D721Med (cell line): ENCODE measurements at places on chromosomes 2 and 18.
A peak's percentile ranks its signal among the peaks of the same experiment; 100 is the strongest.

DNA sequence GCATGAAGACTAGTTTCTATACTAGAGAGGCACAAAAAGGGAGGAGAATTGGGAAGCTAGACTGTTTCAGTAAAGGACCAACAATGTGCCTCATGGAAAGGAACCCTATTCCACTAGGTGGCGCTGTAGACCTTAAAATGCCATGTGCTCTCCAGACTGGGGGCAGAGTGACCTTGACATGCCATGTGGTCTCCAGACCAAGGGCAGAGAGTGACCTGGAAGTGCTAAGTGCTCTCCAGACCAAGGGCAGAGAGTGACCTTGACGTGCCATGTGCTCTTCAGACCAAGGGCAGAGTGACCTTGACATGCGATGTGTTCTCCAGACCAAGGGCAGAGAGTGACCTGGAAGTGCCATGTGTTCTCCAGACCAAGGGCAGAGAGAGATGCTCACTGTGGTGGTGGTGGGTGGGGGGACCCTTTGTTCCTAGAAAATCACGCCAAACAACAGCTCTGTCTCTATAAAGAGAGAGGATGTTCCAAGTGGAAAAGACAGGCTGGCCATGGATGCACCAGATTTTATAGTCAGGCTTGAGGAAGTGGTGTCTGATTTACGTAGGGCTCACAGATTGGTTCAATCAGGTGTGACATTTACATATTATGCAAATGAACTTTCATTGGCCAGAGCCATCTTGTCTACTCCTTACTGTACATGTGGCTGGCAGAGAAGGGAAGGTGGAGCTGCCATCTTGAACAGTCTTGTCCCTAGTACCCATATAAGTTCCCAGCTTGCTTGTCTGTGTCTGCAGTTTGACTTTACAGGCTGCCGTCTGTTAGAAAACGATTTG, 344.0 kb upstream of the DDX18 start:
- DNase-seq = no peak

- no peak for DNase-seq
Measured at GRCh38 chr2:191845248-191845715, 1.6 kb downstream of the CAVIN2 start.

GRCh38 chr2:218186355-218186766, 19.6 kb upstream of the CXCR1 start:
- peak; percentile 26 for DNase-seq

DNA sequence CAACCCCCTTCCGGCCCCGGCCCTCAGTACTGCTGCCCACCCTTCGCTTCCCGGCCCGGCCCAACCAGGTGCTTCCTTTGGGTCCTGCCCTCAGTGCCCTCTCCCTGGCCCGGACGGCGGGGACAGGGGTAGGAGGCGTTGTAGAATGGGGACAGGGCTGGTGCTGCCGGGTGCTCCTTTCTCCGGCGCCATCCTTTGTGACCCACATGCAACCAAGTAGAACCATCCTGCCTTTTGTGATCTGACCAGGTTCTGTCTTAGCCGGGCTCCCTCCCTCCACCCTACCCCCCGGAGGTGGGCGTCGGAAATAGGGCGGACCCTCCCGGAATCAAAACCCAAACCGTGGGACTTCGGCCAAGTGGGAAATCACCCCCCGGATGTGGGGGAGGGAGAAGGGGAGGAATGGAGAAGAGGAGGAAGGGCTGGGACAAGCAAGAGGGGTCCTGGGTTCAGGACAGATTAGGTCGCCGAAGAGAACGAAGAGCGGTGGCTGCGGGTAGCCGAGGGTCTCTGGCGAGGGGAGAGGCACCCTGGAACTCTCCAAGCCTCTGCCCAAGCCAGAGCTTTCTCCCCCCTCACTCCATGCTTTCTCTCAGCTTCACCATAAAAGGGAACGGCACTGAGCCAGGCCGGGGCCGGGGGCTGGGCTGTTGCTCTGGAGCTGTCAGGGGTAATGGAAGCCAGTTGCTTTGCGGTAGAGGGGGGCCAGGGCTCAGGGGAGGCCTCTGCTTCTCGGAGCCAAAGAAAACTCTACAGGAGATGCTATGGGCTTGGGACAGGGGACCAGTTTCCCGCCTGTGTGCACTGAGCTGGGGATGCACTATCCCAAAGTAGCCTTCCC, 756 bp upstream of the OST4 start:
- no peak for DNase-seq

GRCh38 chr2:189534854-189535832, 45.4 kb downstream of the SLC40A1 start:
- DNase-seq = no peak

GRCh38 chr2:183010112-183010511, 28.1 kb downstream of the NCKAP1 start:
- no peak for DNase-seq

DNA sequence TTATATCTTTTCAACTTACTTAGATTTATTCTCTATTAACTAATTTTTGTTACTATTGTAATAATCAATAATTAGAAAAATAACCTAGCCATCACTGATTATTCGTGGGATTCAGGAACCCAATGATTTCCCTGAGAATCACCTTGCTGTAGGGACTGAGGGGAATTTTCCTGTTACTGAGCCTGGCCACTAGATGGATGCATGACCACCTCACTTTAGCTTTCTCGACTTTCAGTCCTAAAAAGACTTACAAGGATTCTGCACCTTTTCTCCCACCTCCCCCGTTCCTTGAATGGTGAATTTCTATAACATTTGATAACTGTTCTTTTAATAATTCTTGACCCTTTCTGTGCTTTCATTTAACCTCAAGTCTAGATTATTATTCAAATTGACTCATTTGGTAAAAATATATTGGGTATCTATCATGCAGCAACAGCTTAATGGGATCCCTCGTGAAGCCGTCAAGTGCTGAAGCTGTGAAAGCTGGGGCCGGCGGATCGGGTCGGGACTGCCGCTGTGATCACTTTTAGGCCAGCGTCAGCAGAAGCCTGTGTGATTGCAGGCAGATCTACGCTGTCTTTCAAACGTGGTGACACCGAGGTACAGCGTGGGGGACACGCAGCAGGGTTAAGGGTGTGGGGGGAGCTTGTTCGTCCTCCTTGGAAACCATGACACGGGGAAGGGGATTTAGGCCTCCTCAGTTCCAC, 38.8 kb upstream of the TMEM18 start:
- no peak for DNase-seq

DNA sequence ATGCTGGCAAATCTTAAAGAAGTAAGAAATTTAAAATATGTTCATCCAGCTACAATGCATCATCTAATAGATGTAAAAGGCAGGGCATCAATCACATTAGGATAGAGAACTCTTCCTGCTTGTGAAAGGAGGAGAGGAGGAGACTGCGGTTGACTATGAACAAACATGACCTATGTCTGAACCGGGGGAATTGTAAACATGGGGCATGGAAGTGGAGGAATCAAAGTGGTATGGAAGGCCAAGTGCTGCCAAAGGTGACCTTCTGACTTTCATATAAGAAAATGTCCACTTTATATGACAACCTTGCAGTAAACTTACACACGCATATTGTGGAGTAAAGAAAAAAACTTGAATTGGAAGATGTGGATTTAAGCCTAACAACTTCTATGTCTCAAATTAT, 20.0 kb upstream of the SLC8A1 start:
- no peak for DNase-seq

DNA sequence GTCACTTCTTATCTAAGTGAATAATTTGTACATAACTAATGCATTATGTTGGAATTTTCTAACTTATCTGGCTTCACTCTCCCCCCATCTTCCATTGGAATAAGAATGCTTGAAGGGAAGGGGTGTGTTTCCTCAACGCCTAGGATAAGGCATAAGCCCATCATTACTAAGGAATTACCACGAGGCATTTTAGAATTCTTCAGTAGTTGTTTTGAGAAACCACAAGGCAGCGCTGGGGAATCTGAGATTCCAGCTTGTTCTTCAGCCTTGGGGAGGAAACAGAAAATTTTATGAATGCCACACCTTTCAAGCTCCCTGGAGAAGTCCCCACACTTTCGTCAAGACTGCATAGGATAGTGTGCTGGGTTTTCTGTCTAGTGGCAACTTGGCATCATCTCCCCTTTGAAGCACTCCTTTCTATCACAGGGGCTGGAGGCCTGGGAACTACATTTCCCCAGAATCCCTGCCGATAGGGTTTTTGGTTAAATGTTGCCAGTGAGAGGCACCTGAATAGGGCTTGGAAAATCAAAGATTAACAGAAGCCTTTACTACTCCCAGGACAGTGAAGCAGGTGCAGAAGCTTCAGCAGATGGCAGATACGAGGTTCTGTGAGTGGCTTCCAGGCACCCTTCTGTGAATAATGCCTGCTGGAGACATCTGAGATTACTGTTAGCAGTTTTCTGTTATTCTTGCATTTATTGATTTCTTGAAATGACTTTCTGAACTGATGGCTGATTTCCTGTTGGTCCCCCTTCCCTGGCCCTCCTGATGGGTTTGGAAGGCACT, 192.7 kb upstream of the REV1 start:
- DNase-seq = no peak

- DNase-seq = no peak
Measured at GRCh38 chr2:47002480-47003381, 87.1 kb upstream of the MCFD2 start.
